Cerebellum (tissue), 4 donors: ENCODE measurements at places on chromosomes 3 and 15.

- no peak for DNase-seq
These were observed 209.6 kb upstream of the PFN2 start for GRCh38 chr3:150180334-150180733.

- DNase-seq: no peak
These were observed 78.5 kb upstream of the LARS2 start for GRCh38 chr3:45309876-45310275.

GRCh38 chr15:84659904-84660781 lies 2.1 kb upstream of the NMB start:
- DNase-seq: no peak

GRCh38 chr3:69081583-69082262 lies 1.6 kb upstream of the UBA3 start:
- no peak for DNase-seq

- DNase-seq: no peak
These were observed 1.4 kb downstream of the HTD2 start for GRCh38 chr3:58307639-58308215.

GRCh38 chr3:89654031-89654430 lies 546.6 kb downstream of the EPHA3 start:
- DNase-seq: no peak

DNA sequence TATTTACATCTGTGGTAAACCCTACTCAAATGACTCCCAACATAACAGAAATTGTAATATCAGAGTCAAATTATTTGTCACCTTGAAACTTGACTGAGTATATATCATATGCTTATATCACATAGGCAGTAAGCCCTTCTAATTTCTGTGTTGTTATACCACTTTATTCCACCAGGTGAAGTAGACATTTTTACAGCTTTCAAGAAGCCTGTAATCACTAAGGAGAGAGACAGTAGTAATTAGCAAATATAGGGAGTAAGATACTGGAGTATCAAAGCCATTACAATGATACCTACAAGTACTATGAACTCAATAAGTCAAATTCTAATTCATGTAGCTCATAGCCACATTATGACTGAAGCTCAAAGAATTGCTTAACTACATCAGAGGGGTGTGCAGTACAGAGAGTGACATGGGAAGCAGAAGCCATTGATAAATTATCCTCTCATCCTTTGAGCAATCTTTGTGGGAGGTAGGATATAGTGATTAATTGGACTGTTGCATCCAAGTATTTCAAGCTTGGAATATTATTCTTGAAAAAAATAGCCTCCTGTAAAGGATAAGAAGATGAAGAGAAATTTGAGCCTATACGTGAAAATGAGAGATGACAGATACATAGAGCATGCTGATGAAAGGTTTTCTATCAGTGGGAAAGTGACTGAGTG lies 1005.9 kb downstream of the ZPLD1 start:
- no peak for DNase-seq

GRCh38 chr15:89143503-89144162 lies 55.4 kb downstream of the ABHD2 start:
- DNase-seq: no peak

GRCh38 chr15:98164571-98164970 lies 204.1 kb downstream of the ARRDC4 start:
- DNase-seq: no peak

- no peak for DNase-seq
These were observed 122.6 kb downstream of the ITPR1 start for GRCh38 chr3:4615750-4616149.

GRCh38 chr3:29697989-29698388 lies 417.1 kb downstream of the RBMS3 start:
- no peak for DNase-seq

DNA sequence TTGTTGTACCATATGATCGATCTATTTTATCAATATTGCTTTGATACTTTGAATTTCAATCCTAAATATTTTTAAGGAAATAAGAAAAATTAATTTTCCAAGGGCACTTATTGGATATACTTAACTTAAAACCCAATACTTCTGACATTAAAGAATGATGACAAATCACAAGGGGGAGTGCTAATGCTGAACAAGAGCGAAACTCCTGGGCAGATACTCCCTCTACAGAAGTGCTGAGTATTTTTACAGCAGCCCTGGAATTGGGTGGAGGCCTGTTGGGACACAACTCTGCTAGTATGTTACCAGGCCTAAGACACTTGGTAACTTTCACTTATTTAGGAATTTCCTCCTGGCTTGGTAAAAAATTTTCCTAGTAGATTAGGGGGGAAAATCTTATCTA lies 46.2 kb downstream of the DENND6A start:
- no peak for DNase-seq

DNA sequence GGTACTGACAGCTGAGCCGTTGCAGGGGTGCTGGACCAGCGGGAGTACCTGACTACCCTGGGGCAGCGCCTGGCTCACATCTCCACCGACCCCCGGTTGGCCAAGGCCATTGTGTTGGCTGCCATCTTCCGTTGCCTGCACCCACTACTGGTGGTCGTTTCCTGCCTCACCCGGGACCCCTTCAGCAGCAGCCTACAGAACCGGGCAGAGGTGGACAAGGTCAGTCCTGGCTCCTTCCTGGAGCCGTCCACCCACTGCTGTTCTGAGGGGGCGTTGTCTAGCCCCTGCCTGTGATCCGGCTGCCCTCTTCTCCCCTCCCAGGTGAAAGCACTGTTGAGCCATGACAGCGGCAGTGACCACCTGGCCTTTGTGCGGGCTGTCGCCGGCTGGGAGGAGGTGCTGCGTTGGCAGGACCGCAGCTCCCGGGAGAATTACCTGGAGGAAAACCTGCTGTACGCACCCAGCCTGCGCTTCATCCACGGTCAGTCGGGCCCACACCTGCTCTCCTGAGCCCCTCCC lies 45.7 kb downstream of the DHX30 start:
- DNase-seq: no peak

DNA sequence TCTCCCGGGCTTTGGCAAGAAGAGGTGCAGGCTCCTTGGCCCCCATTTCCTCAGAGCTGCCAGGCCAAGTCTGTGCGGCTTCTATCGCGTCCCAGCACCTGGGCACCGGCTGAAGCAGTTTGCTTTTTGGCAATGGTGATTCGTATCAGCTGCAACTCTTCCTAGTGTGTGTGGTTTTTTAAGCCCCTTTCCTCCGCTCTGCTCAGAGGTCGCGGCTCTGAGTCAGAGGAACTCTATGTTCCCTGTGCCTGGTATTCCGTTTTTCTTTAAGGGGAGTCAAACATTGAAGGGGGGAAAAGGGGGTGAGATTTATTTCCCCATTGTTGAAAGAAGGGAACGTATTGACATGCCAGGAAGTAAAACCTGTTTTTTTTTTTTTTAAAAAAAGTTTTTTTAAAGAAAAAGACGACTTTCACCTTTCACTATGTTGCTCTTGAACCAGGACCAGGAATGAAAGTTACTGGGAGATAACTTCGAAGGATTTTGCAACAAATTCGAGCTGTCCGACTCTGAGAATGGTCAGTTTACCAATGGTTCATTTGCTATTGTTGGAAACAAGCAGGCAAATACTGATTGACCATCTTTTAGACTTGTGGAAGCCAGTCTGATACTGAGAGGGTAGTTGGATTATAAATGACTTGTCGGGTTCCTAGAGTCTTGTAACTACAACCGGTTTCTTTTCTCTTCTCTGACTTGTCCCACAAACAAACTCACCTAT lies 1.1 kb downstream of the ARMC8 start:
- DNase-seq: no peak

DNA sequence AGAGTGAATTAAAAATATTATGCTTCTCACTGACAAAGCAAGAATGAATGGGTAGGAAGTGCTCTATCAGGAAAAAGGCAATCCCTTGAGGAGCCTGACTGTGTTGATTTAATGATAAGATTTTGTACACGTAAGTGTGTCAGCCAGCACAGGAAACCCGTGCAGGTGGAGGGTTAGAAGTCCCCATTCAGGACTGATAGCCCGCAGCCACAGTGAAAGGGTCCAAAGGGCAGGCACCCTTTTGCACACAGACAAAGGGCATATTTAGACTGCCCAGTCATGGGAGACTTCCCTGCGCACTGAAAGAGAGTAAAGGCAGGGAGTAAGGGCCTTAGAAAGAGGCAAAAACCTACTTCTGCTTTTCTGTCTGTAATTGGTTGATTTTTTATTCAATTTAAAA lies 26.4 kb upstream of the SKIL start:
- no peak for DNase-seq

GRCh38 chr3:14454639-14455310 lies 52.4 kb downstream of the SLC6A6 start:
- DNase-seq: no peak

GRCh38 chr15:65829130-65829764 lies 37.2 kb upstream of the DENND4A start:
- peak; percentile 63 for DNase-seq

- no peak for DNase-seq
These were observed 907 bp downstream of the PLXNA1 start for GRCh38 chr3:126983653-126984390.

DNA sequence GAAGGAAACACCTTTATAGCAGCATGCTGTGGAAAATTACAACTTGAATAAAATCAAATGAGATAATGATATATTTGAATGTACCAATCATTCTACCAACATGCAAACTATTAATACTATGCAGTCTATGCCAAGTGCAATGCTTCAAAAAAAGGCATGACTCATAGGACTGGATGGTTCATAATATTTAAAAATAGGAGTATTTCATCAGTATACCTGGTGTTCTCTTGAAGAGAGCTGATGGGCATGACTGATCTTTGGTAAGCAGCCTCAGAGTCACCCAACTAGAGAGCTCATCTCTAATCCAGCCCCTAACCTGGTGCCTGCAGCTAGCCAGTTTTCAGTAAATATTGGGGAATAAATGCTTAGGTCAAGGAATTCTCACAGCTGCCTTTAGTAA lies 434.7 kb upstream of the ARRDC4 start:
- no peak for DNase-seq
